ENCODE measurements at places on chromosomes 13 and 19. TPM values are rescaled to one million over a fixed set of nuclear protein-coding genes. Genes with fewer than 3 reads are reported as not detected.
A peak's percentile ranks its signal among the peaks of the same experiment; 100 is the strongest.

The FUT3 gene
- not detected for total RNA-seq

The KCNN1 gene
- total RNA-seq, result 0.05 TPM

The AMER2 gene
- not detected for total RNA-seq

The TNFRSF19 gene
- total RNA-seq, result not detected

The ZNF221 gene
- total RNA-seq, result 1.9 TPM

The NXNL1 gene
- not detected for total RNA-seq

The ZNF283 gene
- total RNA-seq, result 6.8 TPM

DNA sequence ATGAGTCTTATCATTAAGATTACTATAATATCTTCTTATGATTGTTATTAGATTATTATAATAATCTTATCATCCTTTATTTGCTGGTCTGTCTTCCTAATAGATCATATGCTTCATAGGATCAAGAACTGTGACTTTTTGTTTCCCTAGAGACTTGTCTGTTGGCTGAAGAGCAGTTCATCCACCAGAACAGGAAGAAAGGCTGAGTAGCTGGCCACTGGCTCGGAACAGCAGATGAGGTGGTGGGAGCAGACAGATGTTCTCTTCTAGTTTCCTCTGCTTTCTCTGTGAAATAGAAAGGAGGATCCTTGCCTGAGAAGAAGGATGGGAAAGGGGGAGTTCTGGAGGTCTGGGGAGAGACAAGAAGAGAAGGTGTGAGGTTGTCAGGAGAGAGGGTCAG lies 120.0 kb downstream of the CCNA1 start:
- peaks cover 2% of the 10 kb centered on the region for H3K27me3 ChIP-seq
- H3K4me1 ChIP-seq, result no peaks in the 10 kb centered on the region
- no peak overlapping the region for H3K4me3 ChIP-seq
- H3K36me3 ChIP-seq, result no peaks in the 10 kb centered on the region
- H3K27ac ChIP-seq, result no peak overlapping the region
- DNase-seq, result no peak

GRCh38 chr19:30784850-30785457 lies 412.8 kb downstream of the ZNF536 start:
- no peak overlapping the region for H3K27ac ChIP-seq
- H3K27me3 ChIP-seq, result peaks cover 10% of the 10 kb centered on the region
- H3K36me3 ChIP-seq, result no peaks in the 10 kb centered on the region
- H3K4me1 ChIP-seq, result no peaks in the 10 kb centered on the region

GRCh38 chr13:46575818-46576221 lies 22.9 kb downstream of the LRCH1 start:
- no peak for DNase-seq
- no peak overlapping the region for H3K4me3 ChIP-seq
- no peaks in the 10 kb centered on the region for H3K27me3 ChIP-seq
- H3K4me1 ChIP-seq, result peaks cover 76% of the 10 kb centered on the region

DNA sequence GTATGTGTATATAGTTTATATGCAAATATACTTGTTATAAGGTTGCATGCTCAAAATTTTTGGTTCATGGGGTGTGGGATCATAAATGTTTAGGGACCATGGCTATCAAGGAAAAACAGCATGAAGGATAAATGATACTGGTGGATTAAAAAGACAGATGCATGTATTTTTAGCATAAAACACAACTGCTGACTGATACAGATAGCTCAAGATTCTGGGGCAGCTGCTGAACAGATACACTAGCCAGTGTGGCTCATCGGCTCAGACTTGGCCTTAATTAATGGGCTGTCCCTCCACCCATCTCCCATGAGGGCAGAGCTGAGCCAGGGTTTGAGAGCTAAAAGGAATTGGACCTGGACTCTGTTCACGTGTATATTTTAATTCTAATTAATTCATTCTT lies 11.4 kb downstream of the ALOX5AP start:
- H3K4me3 ChIP-seq, result no peak overlapping the region
- no peak overlapping the region for H3K27ac ChIP-seq
- DNase-seq, result no peak
- peaks cover 7% of the 10 kb centered on the region for H3K27me3 ChIP-seq
- peaks cover 44% of the 10 kb centered on the region for H3K4me1 ChIP-seq

GRCh38 chr13:93765062-93765461 lies 538.5 kb downstream of the GPC6 start:
- H3K4me3 ChIP-seq, result no peak overlapping the region
- DNase-seq, result no peak
- H3K36me3 ChIP-seq, result no peaks in the 10 kb centered on the region
- no peaks in the 10 kb centered on the region for H3K4me1 ChIP-seq
- no peak overlapping the region for H3K27ac ChIP-seq

DNA sequence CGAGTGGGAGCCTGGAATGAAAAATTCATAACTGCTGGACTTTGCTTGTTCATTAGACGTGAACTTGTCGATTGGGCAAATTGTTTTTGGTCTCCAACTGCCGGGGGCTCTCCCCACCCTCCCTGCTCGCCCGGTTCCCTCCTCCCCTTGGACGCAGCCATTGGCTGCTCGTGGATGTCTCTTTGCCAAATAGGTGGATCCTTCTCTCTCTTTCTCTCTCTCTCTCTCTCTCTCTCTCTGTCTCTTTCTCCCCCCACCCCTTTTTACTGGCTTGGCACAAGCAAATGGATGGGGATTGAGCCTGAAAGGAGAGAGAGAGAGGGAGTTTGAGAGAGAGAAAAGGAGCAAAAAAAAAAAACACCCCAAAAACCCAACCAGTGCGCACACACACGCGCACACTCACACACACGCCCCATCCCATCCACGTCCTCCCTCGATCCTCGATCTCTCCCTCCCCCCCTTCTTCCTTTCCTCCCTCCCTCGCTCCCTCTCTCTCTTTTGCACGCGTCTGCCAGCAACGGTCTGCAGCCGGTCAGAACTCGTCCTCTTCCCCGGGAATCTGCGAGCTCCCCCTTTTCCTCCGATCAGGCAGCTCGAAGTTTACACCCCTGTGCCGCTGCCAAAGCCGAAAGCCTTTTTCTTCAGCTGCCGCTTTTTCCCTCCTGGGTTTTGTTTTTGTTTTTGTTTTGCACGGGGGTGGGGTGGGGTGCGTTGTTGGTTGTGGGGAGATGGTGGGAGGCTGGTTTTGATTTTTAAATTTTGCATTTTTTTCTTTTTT lies 27.8 kb downstream of the NFIX start:
- peaks cover 8% of the 10 kb centered on the region for H3K36me3 ChIP-seq
- peak; percentile 35 for DNase-seq
- H3K4me1 ChIP-seq, result peaks cover 18% of the 10 kb centered on the region

DNA sequence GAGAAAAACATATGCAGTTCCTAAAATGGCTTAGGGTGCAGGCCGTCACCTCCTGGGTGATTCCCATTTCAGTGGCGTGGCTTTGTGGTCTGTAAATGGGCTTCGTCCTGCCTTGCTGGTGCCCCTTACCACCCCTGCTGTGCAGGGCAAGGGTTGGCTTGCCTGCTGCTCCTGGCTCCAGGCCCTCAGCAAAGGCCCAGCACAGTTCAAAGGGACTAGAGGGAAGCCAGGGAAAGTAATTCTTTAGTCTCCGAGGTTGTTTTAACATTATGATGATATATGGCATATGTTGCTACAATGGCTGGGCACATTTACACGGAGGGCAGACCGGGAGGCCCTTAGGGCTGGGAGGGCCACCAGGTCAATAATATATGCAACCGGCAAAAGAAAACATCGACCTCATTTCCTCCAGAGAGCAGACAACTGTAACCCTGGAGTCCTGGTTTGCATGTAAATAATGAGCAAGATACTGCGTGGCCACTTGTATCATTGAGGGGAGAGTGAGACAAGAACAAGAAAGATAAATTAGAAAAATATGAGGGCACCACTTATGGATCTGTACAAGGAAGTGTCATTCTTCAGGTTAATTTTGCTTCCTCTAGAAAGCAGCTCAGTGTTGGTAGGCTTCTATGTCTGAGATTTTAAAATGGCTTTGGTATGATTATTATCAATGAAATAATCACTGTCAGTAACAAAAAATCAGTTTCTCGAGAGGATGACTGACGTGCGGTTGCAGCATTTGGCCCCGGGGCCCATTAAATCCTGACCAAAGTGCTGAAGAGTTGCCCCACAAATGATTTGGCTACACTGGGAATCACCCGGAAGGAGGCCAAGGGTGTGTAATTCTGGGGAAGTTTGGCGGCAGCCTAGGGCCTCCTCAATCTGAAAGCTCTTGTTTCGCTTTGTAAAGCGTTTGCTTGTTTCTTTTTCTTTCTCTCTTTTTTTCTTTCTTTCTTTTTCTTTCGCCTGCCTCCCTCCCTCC lies 32.8 kb upstream of the URI1 start:
- no peak overlapping the region for H3K4me3 ChIP-seq
- H3K27me3 ChIP-seq, result peaks cover 6% of the 10 kb centered on the region
- H3K4me1 ChIP-seq, result no peaks in the 10 kb centered on the region
- H3K27ac ChIP-seq, result no peak overlapping the region
- H3K36me3 ChIP-seq, result no peaks in the 10 kb centered on the region

DNA sequence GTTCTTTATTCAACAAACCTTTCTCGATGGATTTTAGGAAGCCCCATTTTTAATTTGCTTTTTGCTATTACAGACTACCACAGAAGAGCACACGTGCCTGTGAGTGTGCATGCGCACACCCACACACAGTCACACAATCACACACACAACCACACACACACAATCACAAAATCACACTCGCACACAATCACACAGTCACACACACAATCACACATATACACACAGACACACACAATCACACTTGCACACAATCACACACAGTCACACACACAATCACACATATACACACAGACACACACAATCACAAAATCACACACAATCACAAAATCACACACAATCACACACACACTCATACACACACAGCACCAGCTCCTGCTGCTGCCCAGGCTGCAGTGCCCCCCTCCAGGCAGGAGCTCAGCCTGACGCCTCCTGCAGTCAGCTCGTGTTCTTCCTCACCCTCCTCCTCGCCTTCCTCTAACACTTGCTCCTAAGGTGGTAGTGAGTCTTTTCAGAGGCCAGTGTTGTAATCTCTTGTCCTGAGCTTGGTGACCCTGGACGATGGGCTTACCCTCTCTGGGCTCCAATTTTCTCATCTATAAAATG lies 125.0 kb upstream of the SOX1 start:
- no peak overlapping the region for H3K4me3 ChIP-seq
- H3K36me3 ChIP-seq, result no peaks in the 10 kb centered on the region
- no peaks in the 10 kb centered on the region for H3K4me1 ChIP-seq
- H3K27ac ChIP-seq, result no peak overlapping the region

- H3K4me3 ChIP-seq, result no peak overlapping the region
- no peaks in the 10 kb centered on the region for H3K4me1 ChIP-seq
- peaks cover 34% of the 10 kb centered on the region for H3K36me3 ChIP-seq
- no peak overlapping the region for H3K27ac ChIP-seq
- DNase-seq, result no peak
Observed at GRCh38 chr13:95262837-95263384, 38.3 kb downstream of the ABCC4 start.

DNA sequence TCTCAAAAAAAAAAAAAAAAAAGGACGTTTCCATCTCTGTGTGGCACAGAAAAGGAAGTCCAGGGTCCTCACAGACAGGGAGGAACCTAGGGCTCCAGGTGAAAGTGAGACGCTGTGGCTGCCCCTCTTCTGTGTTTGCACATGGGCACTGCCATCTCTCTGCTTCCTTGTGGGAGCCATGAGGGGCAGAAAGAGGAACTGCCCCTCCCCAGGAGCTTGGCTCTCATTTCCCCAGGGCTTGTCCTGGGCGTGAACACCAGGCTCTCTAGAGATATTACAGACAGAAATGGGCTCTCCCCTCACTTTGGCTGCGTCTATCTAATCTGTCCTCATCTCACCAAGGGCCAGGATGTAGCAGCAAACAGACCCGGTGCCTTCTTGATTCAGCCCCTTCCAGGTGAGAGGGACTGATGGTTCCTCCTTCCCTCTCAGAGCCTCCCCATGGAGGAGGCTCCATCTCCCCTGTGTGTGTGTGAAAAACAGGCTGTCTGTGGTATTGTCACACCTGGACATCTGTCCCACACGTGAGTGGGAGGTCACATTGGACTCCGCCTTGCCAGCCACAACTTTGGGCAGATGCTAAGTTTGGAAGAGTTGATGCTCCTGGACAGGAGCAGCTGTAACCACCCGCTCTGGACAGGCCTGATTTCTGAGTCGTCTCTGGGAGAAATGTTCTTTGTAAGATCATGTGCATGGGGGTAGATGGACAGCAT lies 840 bp upstream of the LILRA4 start:
- H3K27ac ChIP-seq, result no peak overlapping the region
- H3K36me3 ChIP-seq, result no peaks in the 10 kb centered on the region
- no peak for DNase-seq
- peaks cover 7% of the 10 kb centered on the region for H3K27me3 ChIP-seq
- no peaks in the 10 kb centered on the region for H3K4me1 ChIP-seq

DNA sequence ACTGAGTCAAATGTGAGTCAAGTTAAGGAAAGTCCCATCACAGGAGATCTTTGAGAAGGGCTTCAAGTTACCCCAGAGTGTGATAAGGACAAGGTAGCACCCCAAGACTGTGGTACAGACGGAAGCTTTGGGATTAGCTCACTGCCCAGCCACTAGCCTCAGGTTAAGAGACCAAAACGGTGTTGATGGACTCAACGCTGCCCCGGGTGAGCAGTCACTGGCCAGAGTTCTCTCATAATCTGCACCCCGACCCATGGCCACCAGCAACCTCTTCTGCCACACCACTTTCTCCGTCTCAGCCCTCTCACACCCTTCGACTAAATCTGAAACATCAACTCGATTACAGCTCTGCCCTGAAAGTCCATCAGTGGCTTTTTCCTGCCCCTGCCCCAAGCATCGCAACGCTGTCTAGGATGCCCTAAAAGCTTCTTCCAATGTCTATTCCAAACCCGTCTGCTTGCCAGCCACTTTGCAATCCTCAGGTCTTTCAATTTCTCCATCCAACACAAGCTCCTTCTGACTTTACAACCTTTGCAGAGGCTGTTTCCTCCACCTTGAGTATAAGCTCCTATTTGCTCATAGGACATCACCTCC lies 5.6 kb downstream of the HNRNPL start:
- peaks cover 96% of the 10 kb centered on the region for H3K36me3 ChIP-seq
- no peak for DNase-seq
- no peak overlapping the region for H3K4me3 ChIP-seq
- H3K27me3 ChIP-seq, result no peaks in the 10 kb centered on the region

DNA sequence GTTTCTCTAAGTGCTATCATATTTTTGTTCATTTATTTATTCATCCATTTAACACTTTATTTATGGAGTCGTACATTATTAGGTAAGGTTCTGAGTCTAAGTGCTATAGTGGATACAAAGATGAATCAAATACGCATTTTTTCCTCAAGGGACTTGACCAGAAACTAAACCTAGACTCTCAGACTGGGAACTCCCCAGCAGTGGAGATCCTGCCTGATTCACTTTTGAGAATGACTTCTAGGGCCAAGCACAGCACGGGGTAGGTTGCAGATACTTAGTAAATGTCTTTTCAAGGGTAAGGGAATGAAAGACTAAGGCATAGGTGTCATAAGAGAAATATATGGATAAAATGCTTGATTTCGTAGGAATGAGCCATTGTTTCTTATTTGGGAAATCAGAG lies 7.2 kb downstream of the DNAJC15 start:
- H3K4me3 ChIP-seq, result no peak overlapping the region
- peak overlapping the region; percentile 2 for H3K27ac ChIP-seq
- H3K36me3 ChIP-seq, result peaks cover 43% of the 10 kb centered on the region
- no peaks in the 10 kb centered on the region for H3K27me3 ChIP-seq

DNA sequence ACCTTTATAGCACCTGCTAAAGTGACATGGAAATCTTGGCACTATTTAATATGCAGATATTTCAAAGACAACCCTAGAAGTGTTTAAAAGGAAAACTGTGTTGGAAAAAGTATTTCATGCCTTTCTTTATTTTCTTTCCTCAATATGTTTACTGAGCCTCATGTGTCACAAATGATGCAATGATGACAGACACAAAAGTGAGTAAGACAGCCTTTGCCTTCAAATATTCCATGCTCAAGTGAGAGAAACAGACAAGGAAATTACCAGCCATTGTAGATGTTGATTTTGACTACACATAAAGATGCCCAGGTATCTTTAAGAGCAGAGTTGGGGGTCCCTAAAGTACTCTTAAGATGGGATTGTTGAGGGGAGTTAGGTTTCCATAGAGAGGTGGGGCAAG lies 48.0 kb upstream of the TPP2 start:
- DNase-seq, result no peak
- no peaks in the 10 kb centered on the region for H3K36me3 ChIP-seq
- H3K27ac ChIP-seq, result no peak overlapping the region
- H3K4me3 ChIP-seq, result no peak overlapping the region

Data from activated CD4-positive, alpha-beta T cell treated with anti-CD3 and anti-CD28 coated beads for 36 hours (primary cell).